IPS DF 19.7 (cell line): ENCODE measurements at places on chromosomes 3 and 15.

DNA sequence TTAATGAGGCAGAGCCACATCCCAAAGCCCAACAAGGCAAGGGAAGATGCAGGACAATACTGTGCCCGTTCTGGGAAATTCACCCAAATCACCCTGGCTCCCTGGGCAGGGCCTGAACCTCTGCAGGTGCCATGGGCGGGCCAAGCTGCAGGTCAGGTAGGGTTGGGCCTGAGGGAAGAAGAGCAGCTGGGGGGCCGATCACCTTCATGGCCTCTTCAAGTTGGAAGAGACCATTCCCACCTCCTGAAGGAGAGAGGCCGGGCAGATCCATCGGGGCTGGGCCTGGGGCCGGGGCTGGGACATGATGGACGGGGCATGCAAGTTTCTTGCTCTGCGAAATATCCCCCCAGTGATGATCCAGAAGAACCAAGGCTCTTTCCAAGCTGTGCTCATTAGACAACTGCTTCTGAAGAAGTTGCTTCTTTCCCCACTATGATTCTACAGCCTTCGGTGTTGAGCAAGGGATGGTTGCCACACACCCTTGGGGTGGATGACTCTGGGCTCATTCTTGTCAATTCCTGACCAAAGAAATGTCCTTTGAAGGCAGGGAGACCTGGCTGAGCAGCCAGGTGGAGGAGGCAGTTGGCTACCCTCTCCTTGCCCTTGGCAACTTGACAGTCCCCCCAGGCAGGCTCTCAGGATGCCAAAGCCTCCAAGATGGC is 38.2 kb downstream of the KLHL25 start:
- no peak for DNase-seq

- no peak for DNase-seq
Observed at GRCh38 chr15:42593143-42593542, 17.7 kb downstream of the STARD9 start.

GRCh38 chr3:46923559-46924350 is 46.2 kb downstream of the PTH1R start:
- DNase-seq = no peak

DNA sequence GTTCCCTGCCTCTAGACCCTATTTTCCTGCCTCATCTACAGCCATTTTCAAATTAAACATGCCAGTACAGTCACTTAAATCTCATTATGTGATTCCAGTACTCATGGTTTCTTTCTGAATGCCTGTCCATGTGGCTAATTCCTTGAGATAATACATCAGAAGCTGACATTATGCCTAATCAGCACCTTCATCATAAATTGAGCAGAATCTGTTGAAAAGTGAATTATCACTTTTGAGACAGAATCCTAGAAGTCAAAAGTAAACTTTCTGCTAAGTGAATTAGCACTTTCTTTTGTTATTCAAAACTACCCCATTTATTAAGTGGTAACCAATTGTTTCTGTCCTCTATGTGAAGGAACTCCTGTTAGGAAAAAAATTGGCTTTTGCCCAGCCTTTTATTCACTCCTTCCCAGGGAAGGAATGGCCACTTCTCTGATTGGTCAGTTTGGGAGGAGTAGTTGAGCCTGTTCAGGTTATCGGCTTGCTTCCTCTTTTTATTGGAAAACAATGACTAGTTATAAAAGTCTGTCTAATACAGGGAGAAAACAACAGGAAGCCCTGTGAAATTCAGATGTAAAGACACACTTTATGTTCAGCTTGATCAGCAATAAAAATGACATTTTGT is 40.5 kb downstream of the OSTN start:
- DNase-seq = no peak

GRCh38 chr3:110344897-110345767 is 726.5 kb upstream of the NECTIN3 start:
- DNase-seq = no peak

DNA sequence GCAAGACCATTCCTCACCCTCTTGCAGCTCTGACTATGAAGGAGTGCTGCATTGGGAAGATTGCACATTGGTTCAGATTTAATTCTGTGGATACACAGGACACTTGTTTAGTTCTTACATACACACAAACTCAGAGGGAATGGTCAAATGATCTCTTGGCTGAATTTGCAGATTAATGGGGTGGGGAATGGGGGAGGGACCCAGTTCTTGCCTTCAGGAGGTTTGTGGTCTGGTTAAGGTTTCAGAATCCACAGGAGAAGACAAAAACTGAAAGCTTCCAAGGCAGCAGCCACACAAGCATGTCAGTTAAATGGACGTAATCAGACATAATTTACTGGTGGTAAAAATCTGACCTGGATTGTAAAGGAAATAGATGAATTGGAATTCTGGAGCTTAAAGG is 257.1 kb upstream of the ROPN1 start:
- DNase-seq = no peak
